Choroid plexus epithelial cell (primary cell): ENCODE measurements at places on chromosomes 4 and X.

DNA sequence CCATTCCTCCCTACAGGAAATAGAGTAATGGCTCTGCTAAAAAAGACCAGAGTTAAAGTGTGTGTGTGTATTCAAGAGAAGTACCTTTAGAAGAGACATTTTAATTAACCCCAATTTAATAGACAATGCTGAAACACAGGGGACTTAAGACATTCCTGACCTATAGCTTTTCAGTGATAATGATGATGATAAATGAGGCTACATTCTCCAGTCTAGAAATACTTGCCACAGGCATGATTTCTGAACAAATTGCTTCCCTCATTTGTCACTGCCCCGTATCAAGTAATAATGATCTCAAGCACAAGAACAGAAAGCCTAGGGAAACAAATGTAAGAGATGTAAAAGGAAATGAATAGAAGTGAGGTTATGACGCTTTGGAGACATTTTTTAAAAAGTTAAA lies 117.1 kb downstream of the UNC5C start:
- DNase-seq, result no peak

DNA sequence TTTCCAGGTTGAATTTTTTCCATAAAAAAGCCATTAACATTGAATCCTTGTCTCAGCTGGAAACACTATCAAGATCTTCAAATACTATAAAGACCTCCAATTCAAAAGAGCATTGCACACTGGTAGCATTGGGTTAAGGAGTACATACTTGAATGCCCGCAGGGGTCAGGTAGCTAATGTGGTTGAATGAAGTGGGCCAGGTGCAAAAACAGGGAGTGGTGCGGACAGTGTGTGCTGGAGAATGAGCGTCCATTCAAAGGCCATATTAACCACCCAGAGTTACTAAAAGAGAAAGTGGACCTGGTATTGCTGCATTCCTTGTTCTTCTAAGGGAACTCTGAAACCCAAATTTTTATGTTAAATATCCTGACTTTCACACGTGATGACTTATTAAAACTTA lies 91.6 kb downstream of the NYX start:
- no peak for DNase-seq

GRCh38 chrX:149641835-149642234 lies 10.2 kb upstream of the TMEM185A start:
- no peak for DNase-seq

DNA sequence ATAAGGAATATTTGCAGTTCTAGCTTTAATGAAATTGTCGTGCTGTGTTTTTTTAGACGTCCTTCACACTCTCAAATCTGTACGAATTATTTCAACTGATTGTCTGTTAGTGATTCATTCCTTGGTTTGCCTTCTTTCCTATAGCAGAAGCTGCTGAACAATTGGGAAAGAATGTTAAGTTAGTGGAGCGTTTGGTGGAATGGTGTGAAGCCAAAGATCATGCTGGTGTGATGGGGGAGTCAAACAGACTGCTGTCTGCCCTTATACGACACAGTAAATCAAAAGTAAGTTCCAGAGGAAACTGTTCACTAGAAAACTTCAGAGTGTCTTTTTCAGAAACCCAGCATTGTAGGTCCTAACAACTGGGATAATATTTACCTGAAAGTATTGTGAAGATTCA lies 159.9 kb downstream of the RAP1GDS1 start:
- peak; percentile 84 for DNase-seq

GRCh38 chr4:11889099-11889498 lies 460.4 kb upstream of the HS3ST1 start:
- DNase-seq, result no peak

- DNase-seq, result no peak
Measured at GRCh38 chr4:156628858-156629257, 342.7 kb downstream of the PDGFC start.

GRCh38 chr4:184722798-184723197 lies 11.1 kb downstream of the CENPU start:
- no peak for DNase-seq

- DNase-seq, result no peak
Measured at GRCh38 chr4:28481565-28481964, 1620.9 kb downstream of the STIM2 start.

- no peak for DNase-seq
Measured at GRCh38 chr4:126182336-126182735, 867.6 kb downstream of the FAT4 start.

DNA sequence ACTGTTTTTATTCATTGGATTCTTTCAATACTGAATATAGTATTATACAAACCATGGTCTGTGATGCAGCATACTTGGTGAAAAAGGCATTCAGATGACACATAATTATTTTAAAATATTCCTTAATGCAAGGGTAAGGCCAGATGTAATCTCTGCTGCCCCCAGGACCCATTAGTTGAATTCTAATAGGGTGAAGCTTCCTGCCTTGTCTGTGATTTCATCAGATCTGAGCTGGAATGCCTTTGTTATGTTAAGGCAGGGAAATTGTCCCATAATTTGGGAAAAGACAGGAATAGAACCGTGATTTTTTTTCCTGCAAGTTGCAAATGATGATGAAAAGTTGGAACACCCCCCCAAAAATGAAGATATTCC lies 26.1 kb downstream of the ZRSR2 start:
- DNase-seq, result no peak

DNA sequence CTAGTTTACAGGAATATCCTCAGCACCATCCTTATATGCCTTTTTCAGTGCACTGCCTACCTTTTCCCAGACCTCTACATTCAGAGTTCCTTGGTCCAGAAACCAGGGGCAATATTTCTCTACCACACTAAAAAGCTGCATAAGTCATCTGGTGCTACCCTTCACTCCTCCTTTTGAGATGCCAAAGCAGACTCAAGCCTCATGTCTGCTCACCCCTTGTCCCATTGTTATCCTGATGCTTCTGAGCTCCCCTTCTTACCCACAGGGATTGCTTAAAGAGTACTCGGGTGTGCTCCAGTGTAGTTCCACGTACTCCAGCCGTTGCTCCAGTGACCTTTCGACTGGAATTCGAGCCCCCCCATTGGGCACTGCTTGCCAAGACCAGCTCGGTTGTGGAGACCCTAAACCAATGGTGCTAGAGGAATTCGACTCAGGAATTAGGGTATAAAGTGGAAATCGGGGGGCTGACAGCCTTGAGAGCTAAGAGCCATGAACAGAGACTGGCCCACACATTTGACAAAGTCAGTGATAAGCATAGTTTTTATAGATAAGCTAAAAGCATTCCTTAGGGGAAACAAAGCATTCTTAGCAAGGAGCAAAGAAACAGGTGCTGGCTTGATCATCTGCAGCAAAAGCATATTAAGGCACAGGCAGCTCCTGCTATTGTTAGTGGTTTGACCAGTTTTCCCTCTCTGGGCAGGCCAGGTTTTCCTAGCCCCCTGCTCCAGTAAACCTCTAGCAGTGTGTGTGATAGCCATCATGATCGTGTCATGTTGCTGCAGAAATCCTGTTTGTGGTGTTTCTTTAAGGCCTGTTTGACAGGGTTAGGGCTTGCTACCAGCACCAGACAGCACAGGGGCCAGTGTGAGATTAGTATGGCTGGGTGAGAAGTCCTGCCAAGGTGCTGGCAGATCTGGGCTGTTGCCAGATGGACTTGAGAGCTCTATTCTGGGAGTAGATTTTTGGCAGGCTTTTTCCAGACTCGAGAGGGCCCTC lies 57.5 kb upstream of the WDR1 start:
- no peak for DNase-seq

DNA sequence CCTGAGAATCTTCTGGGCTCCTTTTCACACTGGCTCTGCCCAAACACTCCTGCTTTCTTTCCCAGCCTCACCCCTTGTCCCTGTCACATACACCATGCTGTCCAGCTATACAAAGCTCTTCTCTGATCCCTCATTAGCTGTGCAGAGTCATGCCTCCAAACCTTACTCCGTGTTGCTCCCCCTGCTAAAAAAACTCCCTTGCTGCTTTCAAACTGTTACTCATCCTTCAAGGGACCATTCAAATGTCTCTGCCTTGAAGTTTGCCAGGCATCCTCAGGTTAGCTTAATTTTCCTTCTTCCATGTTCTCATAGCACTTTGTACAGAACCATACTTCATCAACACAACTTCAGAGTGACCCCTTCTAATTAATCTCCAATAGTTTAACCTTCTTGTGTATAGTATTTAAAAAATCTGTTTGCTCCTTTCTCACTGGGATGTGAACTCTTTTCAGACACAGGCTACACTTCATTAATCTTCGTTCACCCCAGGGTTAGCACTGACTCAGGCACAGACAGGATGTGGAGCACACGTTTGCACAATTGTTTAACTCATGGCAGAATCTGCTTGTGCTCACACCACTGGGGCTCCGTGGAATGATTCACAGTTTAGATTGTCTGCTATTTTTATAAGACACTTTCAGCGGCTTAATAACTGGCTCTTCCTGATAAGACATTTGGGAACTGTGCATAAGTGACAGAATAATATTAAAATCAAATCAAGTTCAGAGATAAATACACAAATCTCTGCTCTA lies 21.4 kb upstream of the SEL1L3 start:
- DNase-seq, result peak; percentile 74

DNA sequence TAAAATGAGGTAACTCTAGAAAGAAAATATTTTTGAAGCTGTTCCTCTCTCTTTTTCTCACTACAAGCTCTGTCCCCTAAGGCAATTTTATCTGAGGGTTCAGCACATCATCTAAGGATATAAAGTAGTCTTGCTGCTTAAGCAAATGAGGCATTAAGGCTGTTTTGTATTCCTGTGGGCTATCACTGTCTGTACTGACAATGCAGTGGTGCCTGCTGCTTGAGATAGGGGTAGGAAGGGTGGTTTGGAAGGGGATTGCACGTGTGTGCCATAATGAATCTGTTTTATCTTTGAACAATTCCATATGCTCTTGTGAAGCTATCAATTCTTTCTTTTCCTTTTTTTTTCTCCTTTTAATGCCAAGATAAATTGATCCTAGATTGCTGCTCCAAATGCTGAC lies 128.0 kb upstream of the ATOH1 start:
- no peak for DNase-seq

DNA sequence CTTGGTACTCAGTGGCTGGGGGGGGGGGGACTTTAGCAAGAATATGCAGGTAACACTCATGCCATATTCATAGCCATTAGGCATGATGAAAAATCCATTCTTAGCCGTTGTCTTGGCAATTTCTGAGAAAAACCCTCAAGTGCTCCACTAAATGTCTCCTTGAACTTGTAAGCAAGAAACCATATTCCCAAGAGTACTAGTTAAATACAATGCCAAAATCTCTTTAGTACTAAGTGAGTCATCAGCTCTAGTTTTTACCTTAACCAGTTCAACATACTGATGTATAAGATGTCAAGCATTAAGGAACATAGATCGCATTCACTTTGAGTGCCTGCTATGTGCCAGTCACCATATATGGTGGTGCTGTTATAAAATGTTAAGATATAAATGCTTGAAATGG lies 27.5 kb downstream of the UBE2D3 start:
- DNase-seq, result no peak

DNA sequence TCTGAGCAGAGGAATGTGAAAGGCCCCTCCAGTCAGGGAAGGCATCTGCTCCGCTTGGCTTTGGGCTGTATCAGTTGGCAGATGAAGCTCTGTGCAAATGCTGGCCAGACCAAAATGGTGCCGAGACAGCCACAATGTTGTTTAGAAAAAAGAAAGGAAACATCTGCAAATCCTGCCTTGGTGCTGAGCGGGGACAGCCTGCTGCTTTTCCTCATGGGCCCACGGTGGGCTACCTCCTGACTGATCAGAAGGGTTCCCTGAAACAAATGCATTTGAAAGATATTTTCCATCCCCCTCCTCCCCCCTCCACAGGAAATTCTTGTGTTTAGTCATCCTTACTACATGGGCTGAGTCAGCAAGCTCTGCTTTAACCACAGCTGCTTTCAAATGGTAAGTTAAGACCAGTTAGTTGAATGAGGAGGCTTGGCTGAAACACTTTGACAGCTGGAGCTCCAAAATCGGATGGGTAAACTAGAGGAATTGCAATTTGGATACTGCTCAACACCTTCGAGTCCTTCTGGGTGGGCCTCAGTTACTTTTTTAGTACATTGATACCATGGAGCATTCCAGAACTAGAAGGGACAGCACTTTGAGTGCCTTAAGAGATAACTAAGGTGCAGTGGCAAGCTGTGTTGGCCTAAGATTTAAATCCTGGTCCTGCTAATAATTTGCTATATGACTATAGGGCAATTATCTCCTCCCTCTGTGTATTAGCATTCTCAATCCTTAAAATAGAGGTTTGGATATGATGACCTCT lies 36.0 kb downstream of the PLAC1 start:
- peak; percentile 89 for DNase-seq

DNA sequence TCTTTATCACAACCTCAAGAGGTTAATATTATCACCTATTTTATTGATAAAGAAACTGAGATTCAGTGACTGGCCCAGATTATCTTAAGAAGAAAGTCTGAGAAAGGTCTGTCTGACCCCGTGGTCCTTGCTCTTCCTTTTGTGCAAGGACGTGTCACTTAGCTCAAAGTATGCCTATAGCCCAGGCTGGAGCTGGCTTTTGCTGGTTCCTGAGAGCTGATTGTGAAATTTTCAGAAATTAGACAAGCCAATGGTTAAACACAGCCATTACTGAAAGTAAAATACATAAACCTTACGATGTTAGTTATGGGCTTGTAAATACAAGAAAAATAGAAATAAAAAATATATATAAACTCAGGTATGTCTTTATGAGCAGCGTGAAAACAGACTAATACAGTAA lies 70.1 kb downstream of the CHRNA9 start:
- DNase-seq, result no peak

DNA sequence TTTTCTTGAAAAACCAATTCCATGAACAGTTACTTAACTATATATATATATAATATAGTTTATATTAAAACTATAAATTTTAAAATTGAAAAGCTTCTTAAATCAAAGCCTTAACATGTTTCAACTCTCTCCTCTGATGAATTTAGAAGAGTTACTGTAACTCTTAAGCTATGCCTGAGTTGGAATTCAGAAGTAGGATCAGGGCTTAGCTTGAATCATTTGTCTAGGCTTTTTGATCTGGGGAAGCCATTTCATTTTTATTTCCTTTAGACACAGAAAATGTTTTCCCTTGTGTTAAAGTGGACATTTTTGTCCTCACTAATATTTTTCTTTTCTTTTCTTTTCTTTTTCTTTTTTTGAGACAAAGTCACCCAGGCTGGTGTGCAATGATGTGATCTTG lies 40.4 kb upstream of the PDLIM5 start:
- no peak for DNase-seq

DNA sequence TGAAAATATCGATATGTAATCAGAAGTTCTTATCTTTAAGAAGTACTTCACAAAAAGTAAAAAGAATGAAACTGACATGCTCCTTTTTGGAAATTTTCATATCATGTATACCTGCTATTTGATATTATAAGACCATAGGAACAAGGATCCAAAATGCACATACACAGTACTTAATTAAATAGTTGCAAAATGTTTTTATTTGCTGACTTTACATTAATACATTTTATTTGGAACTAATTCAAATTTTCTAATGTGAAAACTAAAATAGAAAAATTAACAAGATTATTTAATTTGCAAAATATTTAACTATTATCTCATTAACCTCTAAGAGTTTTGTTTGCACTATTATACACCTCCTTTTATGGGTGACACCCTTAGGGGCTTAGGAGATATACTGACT lies 155.0 kb downstream of the TRAM1L1 start:
- DNase-seq, result no peak
